Breast epithelium (tissue), 4 donors: ENCODE measurements at places on chromosomes 6 and 20. TPM values are rescaled to one million over a fixed set of nuclear protein-coding genes. Genes with fewer than 3 reads are reported as not detected.

DNA sequence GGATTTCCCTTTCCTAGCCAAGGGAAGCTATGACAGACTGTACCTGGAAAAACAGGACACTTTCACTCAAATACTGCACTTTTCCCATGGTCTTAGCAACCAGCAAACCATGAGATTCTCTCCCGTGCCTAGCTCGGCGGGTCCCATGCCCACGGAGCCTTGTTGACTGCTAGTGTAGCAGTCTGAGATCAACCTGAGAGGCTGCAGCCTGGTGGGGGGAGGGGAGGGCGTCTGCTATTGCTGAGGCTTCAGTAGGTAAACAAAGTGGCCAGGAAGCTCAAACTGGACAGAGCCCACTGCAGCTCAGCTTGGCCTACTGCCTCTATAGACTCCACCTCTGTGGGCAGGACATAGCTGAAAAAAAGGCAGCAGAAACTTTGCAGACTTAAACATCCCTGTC, 61.8 kb downstream of the EPM2A start:
- no peaks in the 10 kb centered on the region for H3K4me1 ChIP-seq
- no peak for DNase-seq
- no peak overlapping the region for H3K27ac ChIP-seq

DNA sequence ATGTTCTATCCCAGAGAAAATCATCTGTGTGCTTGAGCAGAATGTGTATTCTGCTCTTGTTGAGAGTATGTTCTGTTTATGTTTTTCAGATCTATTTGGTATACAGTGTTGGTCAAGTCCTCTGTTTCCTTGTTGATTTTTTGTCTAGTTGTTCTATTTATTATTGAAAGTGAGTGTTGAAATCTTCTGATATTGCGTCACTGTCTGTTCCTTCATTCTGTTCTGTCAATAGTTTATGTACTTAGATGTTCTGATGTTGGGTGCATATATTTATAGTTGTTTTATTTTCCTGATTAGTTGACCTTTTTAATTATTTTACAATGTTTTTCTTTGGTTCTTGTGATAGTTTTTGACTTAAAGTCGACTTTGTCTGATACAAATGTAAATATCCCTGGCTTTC, 458.7 kb upstream of the HSF2 start:
- no peaks in the 10 kb centered on the region for H3K4me1 ChIP-seq
- no peaks in the 10 kb centered on the region for H3K27me3 ChIP-seq
- no peak overlapping the region for H3K27ac ChIP-seq

The ZNF334 gene
- total RNA-seq, result 0.96 TPM

DNA sequence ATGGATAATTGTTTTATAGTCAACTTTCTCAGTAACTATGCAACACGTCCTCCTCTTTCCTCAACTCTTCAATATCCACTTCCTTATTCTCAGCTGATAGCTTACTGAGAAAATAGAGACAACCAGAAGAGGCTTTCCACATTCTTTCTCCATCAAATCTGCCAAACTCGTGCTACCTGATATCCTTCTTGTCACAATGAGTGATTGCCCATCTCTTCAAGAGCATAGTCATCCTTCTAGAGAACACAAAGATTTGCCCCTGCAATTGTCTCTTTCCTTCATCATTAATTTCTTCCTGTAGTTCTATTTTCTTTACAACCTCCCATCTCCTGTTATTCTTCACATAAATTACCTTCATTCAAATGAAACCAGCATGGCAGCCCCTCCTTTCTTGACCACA, 75.9 kb upstream of the RGS17 start:
- H3K4me1 ChIP-seq, result no peaks in the 10 kb centered on the region
- no peaks in the 10 kb centered on the region for H3K27me3 ChIP-seq
- DNase-seq, result no peak
- H3K36me3 ChIP-seq, result no peaks in the 10 kb centered on the region
- no peak overlapping the region for H3K4me3 ChIP-seq
- H3K27ac ChIP-seq, result no peak overlapping the region

The OR2W1 gene
- total RNA-seq, result not detected

DNA sequence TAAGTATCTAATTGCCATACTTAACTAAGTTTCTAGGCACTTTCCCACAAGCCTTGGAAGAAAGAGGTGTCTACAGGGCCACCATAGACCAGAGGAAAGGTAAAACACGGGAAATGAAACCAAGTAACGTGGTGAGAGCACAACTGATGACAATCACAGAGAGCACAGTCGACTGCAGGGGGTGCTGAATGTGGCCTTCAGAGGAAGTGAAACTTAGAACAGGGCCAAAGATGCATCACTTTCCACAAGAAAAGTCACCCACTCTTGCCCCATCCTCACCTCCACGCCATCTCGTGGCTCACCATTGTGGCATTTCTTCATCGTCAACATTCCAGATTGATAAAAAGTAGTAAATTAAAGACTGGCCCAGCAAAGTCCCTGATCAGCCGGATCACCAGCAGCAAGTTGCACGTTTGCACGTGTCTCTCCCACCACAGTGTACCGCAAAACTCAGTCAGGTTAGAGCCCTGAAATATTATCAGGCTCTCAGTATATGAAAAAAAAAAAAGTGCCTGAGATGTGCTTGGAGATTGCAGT, 31.4 kb downstream of the HIVEP2 start:
- no peak overlapping the region for H3K27ac ChIP-seq
- no peaks in the 10 kb centered on the region for H3K27me3 ChIP-seq
- no peaks in the 10 kb centered on the region for H3K4me1 ChIP-seq
- DNase-seq, result no peak

DNA sequence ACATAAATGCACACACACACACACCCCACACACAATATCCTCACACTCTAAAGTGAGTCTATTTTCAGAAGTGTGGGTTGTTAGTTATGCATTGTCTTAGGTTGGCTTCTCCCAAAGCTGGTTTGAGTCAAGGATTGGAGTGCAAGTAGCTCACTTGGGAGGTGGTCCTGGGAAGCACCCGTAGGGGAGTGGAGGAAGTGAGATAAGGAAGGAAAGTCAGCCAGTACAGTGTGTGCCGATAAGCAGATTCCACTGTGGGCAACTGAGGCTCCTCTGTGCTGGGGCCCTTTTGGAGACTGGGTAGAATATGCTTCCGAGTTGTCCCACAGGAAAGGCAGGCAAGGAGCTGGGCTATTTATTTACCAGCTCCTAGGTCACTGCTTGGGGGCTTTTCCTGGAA, 67.2 kb downstream of the PLCB4 start:
- no peak overlapping the region for H3K4me3 ChIP-seq
- no peaks in the 10 kb centered on the region for H3K27me3 ChIP-seq
- H3K27ac ChIP-seq, result no peak overlapping the region
- no peaks in the 10 kb centered on the region for H3K36me3 ChIP-seq
- DNase-seq, result no peak

GRCh38 chr6:154243793-154244750, 112.5 kb downstream of the IPCEF1 start:
- no peak overlapping the region for H3K4me3 ChIP-seq
- H3K27ac ChIP-seq, result peak overlapping the region; percentile 43
- no peak for DNase-seq
- no peaks in the 10 kb centered on the region for H3K27me3 ChIP-seq
- no peaks in the 10 kb centered on the region for H3K36me3 ChIP-seq

DNA sequence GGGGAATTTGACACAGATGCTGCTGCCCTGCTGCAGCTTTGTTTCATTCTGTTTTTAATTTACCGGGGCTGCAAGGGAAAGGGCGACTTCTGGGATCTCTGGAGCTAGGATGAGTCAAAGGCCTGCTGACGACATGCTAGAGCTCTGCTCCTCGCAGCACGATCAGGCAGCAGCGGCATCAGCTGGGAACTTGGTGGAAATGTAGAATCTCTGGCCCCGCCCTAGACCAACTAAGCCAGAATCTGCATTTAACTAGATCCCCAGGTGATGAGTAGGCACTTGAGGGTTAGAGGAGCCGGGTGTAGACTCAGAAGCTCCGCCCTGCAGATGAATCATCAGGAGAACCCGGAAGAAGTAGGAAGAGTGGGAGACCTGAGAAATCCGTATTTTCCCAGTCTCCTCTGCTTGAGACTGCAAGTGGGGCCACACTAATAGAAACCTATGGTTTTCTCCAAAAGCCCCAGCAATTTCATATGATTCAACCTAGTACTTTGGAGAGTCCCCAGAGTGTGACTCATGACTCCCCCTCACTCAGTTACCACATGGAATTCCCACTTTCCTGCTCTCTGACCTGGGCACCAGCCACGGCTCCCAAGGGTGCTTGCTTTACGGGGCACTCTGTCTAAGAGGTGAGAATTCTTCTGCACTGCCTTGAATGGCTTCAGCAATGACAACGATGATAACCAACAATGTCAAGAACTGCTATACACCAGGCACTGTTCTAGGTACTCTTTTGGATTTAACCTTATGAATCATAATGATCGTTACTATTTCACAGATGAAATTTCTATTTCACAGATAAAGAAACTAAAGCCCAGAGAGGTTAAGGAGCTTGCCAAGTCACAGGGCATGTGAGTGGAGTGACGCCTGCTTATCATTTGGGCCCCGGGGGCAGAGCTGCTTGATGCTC, 18.1 kb downstream of the TUBB2B start:
- H3K4me3 ChIP-seq, result no peak overlapping the region
- H3K4me1 ChIP-seq, result peaks cover 6% of the 10 kb centered on the region
- no peaks in the 10 kb centered on the region for H3K36me3 ChIP-seq
- H3K27me3 ChIP-seq, result no peaks in the 10 kb centered on the region
- peak overlapping the region; percentile 78 for H3K27ac ChIP-seq
- peak; percentile 44 for DNase-seq

GRCh38 chr6:77466055-77466450, 2.8 kb upstream of the HTR1B start:
- peak overlapping the region; percentile 43 for H3K4me3 ChIP-seq
- no peaks in the 10 kb centered on the region for H3K36me3 ChIP-seq
- DNase-seq, result no peak
- peaks cover 41% of the 10 kb centered on the region for H3K27me3 ChIP-seq

GRCh38 chr20:19115581-19115980, 96.9 kb upstream of the SLC24A3 start:
- H3K36me3 ChIP-seq, result no peaks in the 10 kb centered on the region
- no peak overlapping the region for H3K4me3 ChIP-seq
- H3K27me3 ChIP-seq, result no peaks in the 10 kb centered on the region
- H3K27ac ChIP-seq, result no peak overlapping the region
- DNase-seq, result no peak

DNA sequence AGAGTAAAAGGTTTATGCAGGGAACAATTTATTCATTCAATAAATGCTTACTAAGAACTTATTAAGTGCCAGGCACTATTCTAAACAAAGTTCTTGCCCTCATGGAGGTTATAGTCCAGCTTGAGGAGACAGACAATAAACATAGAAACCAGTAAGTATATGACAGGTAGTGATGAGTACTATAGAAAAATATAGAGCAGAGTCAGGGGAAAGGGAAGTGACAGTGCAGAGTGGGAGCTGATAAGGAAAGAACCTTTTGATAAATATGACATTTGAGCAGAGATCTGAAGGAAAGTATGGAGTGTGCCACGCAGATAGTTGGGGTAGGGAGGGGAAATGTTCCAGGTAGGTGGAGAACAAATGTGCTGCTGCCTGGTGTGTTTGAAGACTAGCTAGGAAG, 12.1 kb downstream of the ACSS2 start:
- H3K36me3 ChIP-seq, result peaks cover 6% of the 10 kb centered on the region
- no peak overlapping the region for H3K27ac ChIP-seq
- H3K27me3 ChIP-seq, result no peaks in the 10 kb centered on the region
- no peak for DNase-seq
- H3K4me3 ChIP-seq, result no peak overlapping the region
- H3K4me1 ChIP-seq, result no peaks in the 10 kb centered on the region

DNA sequence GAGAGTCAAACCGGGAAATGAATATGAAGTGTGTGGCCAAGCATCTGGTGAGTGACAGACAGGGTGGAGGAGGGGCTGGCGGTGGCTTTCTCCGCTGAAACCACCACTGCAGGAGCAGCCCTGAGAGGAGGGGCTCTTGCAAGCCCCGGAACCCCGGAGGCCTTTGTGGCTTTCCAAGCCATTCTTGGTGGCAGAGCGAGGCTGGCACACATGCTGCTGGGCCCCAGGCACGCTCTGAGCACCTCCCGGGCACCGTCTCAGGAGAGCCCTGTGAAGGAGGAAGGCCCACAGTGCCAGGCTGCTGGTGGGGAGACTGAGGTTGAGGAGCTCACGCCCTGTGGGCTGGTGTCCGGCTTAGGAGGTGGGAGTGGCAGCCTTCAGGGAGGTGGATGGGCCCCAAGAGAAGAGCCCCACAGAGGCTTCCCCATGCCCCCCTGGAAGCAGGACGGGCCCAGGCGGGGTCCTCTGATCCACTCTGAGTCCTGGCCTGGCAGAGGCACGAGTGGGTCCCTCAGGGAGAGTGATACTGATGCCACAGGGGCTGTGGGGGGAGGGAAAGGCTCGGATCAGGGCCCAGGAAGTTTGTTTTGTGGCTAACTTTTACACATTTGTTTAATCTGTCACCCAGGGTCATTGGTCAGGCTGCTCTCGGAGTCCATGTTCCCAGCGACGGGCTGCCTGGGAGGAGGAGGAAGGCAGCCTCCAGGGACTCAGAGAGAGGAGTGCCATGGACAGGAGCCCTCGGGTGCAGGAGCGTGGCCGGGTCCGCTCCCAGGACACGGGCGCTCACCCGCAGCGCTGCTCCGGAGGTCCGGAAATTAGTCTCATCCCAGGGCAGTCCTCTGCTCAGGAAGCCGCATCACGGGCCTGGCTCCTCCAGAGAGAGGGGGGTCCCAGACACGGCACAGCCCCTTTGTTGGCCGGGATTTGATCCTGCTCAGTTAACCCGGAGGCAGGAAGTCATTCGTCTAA, 170.7 kb downstream of the ERMARD start:
- no peak overlapping the region for H3K4me3 ChIP-seq
- H3K27me3 ChIP-seq, result no peaks in the 10 kb centered on the region
- DNase-seq, result no peak
- H3K27ac ChIP-seq, result no peak overlapping the region
